Fibroblast of skin of back (primary cell): ENCODE measurements at places on chromosomes 3 and 15.

GRCh38 chr15:72318408-72318942 is 1.5 kb downstream of the CELF6 start:
- no peak for DNase-seq

GRCh38 chr3:179418610-179419009 is 32.7 kb downstream of the GNB4 start:
- DNase-seq: no peak

- DNase-seq: peak; percentile 91
Observed at GRCh38 chr3:49007771-49008528, 759 bp downstream of the WDR6 start.

- DNase-seq: peak; percentile 20
Observed at GRCh38 chr3:58324391-58325390, 8.0 kb upstream of the PXK start.

GRCh38 chr3:373193-373779 is 176.7 kb downstream of the CHL1 start:
- no peak for DNase-seq

GRCh38 chr15:68145706-68146105 is 59.4 kb downstream of the CALML4 start:
- peak; percentile 45 for DNase-seq

DNA sequence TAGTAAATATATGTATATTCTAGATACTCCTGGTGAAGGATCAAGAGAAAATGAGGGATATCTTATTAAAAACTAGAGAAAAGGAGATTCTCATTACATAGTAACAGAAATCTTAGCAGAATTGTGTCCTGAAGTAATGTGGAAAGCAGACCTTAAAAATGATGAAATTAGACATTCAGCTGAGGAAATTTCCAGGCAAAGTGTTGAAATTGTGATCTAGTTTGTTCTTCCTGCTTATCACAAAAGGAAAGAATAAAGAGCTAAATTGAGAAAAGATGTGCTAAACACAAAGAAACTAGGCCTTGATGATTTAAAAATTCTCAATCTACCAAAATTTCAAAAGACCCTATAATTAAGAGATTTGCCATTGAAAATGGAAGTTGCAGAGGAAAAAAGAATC is 362.6 kb upstream of the PLSCR5 start:
- DNase-seq: no peak

DNA sequence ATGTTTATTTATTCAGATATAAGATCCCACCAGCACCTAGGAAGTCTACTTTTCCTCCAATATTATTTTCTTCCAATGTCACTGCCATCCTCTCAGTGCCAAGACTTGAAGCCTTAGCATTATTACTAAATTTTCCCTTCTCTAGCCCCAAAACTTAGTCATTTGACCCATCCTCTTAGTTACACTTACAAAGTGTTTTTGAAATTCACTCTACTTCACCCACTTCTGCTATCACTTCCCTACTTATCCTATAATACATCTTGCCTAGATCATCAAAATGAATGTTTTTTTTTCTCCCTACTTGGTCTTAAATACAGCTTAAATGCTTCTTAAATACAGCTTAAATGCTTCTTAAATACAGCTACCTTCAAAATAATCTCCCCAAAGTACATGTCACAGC is 376.6 kb downstream of the RSL24D1 start:
- DNase-seq: no peak
